BJ (cell line): ENCODE measurements at places on chromosomes 12 and 14.

- DNase-seq = no peak
Observed at GRCh38 chr12:59768031-59768430, 172.2 kb downstream of the SLC16A7 start.

DNA sequence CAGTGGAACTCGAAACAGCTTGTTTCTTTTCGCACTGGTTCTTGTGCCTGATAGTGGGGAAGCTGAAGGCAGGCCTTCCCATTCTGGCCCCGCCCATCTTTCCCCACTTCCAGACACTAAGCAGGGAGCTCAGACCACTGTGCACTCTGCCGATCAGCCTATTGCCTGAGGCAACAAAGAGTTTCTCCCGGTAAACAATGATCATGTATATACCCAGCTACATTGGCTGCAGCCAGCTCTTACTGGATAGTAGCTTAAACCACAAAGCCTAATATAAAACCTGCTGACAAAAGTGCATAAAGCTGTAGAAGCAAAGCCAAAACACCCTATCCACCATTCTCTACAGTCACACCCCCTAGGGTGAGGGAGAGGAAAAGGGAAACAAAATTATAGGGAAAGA is 24.7 kb upstream of the GLIPR1 start:
- DNase-seq = no peak

DNA sequence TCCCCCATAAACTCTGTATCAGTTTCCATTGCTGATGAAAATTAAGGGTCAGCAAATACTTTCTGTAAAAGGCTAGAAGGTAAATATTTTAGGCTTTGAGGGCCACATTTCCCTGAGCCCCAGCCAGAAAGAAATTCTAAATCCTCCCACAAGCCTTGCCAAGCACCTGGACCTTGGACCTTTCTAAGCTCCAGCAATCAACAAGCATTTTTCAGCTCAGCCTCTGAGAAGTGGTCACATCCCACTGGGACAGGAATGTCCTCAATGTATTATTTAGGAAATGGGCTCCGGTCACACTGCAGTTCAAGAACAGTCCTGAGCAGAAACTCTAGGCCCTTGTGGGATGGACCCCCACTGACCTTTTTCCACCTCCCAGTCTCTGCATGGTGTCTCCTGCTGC is 55.9 kb downstream of the WSCD2 start:
- no peak for DNase-seq

GRCh38 chr14:36479344-36479743 is 40.7 kb downstream of the NKX2-1 start:
- DNase-seq = no peak

DNA sequence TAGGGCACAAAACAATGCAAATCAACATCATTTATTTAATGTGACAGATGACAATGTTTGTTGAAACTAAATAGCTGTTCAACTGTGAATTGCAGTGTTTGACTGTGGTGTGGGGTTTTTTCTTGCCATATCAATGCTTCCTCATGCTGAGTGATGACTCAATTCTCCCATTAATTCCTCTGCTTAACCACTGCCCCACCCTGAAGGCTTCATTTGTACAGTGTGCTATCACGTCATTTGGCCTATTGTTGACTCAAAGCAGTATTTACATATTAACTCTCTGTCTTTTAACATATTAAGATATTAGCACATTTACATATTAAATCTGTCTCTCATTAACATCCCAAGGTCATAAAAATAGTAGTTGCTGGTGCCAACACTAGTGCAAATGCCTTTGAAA is 164.8 kb upstream of the NRXN3 start:
- no peak for DNase-seq

DNA sequence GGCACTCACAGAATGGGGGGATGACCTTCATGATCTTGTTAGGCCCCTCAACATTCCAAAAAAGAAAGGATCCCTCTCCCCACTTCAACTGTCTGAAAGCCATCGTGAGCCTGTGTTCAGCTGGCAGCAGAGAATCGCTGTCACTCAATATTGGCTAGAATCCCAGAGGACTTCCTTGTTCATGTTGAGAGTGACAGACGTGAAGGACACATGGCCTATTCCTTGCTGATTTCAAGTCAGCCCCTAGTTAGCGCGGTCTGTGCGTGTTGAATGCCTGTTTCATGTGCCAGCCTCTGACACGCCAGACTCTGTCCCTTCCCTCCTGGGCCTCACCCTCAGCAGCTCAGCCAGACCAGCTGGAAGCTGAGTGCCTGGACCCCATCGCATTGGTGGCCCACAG is 43.1 kb downstream of the DNAH10 start:
- DNase-seq = no peak

GRCh38 chr14:65555358-65555757 is 142.8 kb downstream of the FUT8 start:
- no peak for DNase-seq

DNA sequence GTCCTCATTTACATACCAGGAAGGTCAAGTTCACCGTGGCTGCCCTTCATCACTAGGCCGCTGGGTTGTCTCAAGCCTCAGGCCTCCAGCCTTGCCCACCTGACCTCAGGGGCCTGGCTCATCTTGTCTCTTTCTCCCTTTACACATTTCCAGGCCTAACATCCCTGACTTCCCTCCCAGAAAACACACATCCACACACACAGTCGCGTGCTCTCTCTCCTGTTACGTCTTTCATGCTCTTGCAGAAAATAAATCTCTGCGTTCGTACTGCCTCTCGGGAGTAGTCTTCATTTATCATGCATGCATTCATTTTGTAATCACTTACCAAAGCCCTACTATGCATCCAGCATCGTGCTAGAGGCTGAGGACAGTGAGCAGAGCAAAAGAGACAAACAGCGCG is 220.0 kb upstream of the PWP1 start:
- DNase-seq = no peak

GRCh38 chr14:103788086-103788485 is 59.3 kb downstream of the PPP1R13B start:
- DNase-seq = no peak

- peak; percentile 99 for DNase-seq
Observed at GRCh38 chr14:68210729-68211299, 391.2 kb downstream of the RAD51B start.

GRCh38 chr14:72418806-72419205 is 475.1 kb downstream of the DPF3 start:
- no peak for DNase-seq

DNA sequence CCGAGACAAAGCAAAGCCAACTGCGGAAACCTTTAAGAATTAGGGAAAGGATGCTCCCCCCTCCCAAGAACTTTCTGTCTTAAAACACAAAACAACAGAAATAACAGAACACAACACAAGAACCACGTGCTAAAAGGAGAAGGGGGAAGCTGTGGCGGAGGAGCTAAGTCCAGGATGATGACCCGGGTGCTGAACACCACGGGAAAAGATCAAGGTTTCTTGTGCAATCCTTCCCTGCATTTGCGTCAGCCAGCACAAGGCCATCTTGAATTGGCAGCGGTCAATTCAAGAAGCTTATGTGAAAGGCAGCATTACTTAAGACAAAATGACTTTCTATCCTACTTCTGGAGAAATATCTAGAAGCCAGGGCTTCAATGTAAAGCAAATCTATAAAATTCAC is 11.0 kb upstream of the CREBL2 start:
- no peak for DNase-seq

- no peak for DNase-seq
Observed at GRCh38 chr12:78037707-78038106, 207.0 kb downstream of the NAV3 start.

GRCh38 chr12:79547735-79548609 is 142.8 kb downstream of the PAWR start:
- peak; percentile 37 for DNase-seq

- no peak for DNase-seq
Observed at GRCh38 chr12:132948146-132949066, 7.7 kb downstream of the ZNF605 start.

- DNase-seq = no peak
Observed at GRCh38 chr14:93103392-93104080, 12.2 kb downstream of the ITPK1 start.

- no peak for DNase-seq
Observed at GRCh38 chr12:123591702-123592481, 7.5 kb downstream of the TMED2 start.
